H1 (cell line): ENCODE measurements at places on chromosomes 1 and 21. TPM values are rescaled to one million over a fixed set of nuclear protein-coding genes. Genes with fewer than 3 reads are reported as not detected.

DNA sequence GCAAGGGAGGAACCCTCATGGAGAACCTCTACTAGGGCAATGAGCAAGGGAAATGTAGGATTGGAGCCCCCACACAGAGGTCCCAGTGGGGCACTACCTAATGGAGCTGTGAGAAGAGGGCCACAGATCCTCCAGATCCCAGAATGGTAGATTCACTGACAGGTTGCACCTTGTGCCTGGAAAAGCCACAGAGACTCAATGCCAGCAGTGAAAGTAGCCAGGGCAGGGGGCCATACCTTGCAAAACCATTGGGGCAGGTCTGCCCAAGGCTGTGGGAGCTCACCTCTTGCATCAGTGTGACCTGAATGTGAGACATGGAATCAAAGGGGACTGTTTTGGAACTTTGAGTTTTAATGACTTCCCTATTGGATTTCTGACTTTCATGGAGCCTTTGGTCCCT is 17.9 kb downstream of the CFH start:
- no peaks in the 10 kb centered on the region for H3K36me3 ChIP-seq
- H3K27me3 ChIP-seq: peaks cover 1% of the 10 kb centered on the region
- H3K4me1 ChIP-seq: no peaks in the 10 kb centered on the region
- no peak overlapping the region for H3K4me3 ChIP-seq
- H3K27ac ChIP-seq: no peak overlapping the region

DNA sequence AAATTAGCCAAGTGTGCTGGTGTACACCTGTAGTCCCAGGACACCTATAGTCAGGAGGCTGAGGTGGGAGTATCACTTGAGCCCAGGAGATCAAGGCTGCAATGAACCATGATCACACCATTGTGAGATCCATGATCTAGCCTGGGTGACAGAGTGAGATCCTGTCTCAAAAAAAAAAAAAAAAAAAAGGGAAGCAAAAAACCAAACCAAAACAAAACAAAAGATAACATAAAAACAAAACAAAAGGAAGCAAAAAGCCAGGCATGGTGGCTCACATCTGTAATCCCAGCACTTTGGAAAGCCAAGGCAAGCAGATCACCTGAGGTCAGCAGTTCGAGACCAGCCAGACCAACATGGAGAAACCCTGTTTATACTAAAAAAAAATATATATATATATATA is 9.4 kb upstream of the AKR1A1 start:
- no peak overlapping the region for H3K27ac ChIP-seq
- no peaks in the 10 kb centered on the region; the same call in 1 of the 2 replicates for H3K4me1 ChIP-seq
- H3K36me3 ChIP-seq: no peaks in the 10 kb centered on the region
- no peak overlapping the region for H3K4me3 ChIP-seq
- no peak for DNase-seq
- H3K27me3 ChIP-seq: no peaks in the 10 kb centered on the region

C1orf141 gene
- total RNA-seq: not detected in 2 replicates

CFAP298 gene
- total RNA-seq: 68.1 and 69.6 TPM in 2 replicates

PDC gene
- not detected in 2 replicates for total RNA-seq

DNA sequence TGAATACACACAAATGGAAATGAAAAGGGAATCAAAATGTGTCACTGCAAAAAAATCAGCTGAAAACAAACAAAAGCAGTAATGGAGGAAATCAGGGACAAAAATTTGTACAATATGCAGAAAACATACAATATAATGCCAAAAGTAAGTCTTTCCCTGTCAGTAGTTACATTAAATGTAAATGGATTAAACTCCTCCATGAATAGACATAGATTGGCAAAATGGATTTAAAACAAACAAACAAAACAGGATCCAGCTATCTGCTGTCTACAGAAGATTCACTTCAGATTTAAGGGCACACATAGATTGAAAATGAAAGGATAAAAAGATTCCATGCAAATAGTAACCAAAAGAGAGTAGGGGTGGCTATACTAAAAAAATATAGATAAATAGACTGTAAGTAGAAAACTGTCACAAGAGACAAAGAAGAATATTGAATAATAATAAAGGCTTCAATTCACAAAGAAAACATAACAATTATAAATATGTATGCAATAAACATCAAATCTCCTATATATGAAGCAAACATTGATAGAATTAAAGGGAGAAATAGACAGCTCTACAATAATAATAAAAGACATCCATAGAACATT is 42.2 kb upstream of the ERO1B start:
- H3K36me3 ChIP-seq: no peaks in the 10 kb centered on the region
- H3K27me3 ChIP-seq: no peaks in the 10 kb centered on the region
- no peak overlapping the region for H3K27ac ChIP-seq
- H3K4me3 ChIP-seq: no peak overlapping the region
- H3K4me1 ChIP-seq: no peaks in the 10 kb centered on the region
- no peak for DNase-seq

HMCN1 gene
- total RNA-seq: 14.4 and 14.6 TPM in 2 replicates

DNA sequence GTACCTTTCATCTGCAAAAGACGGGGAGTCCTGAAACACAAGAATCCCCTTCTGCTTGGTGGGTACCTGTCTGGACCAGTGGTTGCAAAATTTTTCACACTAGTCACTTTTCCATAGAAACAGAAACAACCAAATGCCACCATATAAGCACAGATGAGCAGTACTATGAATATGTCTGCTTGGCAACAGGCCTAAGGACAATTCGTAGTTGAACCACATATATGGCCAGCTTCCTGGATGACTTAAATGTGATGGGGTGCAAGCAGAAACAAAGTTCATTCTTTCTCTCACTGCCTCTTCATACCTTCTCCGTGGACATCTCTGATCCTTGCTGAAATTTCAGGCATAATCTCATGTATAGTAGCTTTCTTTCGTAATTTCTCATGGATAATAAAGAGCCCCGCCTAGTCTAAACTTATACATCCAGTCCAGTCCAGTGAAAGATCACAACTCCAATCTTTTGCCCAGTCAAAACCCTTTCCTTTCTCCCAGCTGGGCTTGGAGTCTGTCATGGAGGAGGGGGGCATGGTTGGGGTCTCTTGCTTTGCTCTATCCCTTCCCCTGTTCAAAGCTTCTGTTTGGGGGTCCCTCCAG is 7.0 kb downstream of the FCAMR start:
- H3K27me3 ChIP-seq: no peaks in the 10 kb centered on the region
- no peak overlapping the region for H3K4me3 ChIP-seq
- no peaks in the 10 kb centered on the region for H3K4me1 ChIP-seq

GRCh38 chr21:42475036-42475435 is 21.0 kb downstream of the RSPH1 start:
- DNase-seq: no peak
- peaks cover 9% of the 10 kb centered on the region for H3K4me1 ChIP-seq
- H3K27me3 ChIP-seq: no peaks in the 10 kb centered on the region
- no peak overlapping the region for H3K4me3 ChIP-seq
- H3K36me3 ChIP-seq: no peaks in the 10 kb centered on the region
- no peak overlapping the region for H3K27ac ChIP-seq

NR5A2 gene
- total RNA-seq: 11.6 and 11.7 TPM in 2 replicates

SH3BGR gene
- 5.5 and 5.9 TPM in 2 replicates for total RNA-seq

DNA sequence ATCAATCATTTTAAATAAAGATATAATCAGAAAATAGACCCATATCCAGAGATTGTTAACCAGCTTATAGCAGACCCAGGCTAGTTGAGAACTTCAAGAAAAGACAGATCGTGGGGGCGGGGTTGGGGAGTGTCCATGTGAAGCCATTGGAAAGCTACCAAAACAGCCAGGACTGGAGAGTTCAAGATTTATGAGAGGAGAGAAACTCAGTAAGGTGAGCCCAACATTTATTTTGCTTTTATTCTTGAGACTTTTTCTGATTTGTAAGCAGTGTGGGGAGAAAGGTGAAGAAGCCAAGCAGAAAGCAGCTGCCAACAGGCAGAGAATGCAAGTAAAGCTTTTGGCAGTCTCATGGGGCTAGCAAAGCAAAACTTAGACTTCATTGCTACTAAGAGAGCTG is 179.9 kb downstream of the VPS13D start:
- no peaks in the 10 kb centered on the region for H3K4me1 ChIP-seq
- no peaks in the 10 kb centered on the region for H3K27me3 ChIP-seq
- no peak overlapping the region for H3K4me3 ChIP-seq

ASPM gene
- total RNA-seq: 48.8 and 50.3 TPM in 2 replicates

- H3K27ac ChIP-seq: peak within 1 kb of the TSS; percentile 11; the same call in 1 of the 2 replicates
- DNase-seq: no peak
- H3K4me3 ChIP-seq: peak within 1 kb of the TSS; percentile 57
Measured at GRCh38 chr1:1918901-1919303, at the start of gene TMEM52. Gene TMEM52 (minus strand): TSS chr1:1919279. CDS start chr1:1919265, 14 bp downstream.

- no peaks in the 10 kb centered on the region for H3K4me1 ChIP-seq
- DNase-seq: no peak
- peak overlapping the region; percentile 71 for H3K4me3 ChIP-seq
- H3K27ac ChIP-seq: no peak overlapping the region
- H3K36me3 ChIP-seq: no peaks in the 10 kb centered on the region
Measured at GRCh38 chr1:52920791-52921291, 699 bp downstream of the ECHDC2 start.

DNA sequence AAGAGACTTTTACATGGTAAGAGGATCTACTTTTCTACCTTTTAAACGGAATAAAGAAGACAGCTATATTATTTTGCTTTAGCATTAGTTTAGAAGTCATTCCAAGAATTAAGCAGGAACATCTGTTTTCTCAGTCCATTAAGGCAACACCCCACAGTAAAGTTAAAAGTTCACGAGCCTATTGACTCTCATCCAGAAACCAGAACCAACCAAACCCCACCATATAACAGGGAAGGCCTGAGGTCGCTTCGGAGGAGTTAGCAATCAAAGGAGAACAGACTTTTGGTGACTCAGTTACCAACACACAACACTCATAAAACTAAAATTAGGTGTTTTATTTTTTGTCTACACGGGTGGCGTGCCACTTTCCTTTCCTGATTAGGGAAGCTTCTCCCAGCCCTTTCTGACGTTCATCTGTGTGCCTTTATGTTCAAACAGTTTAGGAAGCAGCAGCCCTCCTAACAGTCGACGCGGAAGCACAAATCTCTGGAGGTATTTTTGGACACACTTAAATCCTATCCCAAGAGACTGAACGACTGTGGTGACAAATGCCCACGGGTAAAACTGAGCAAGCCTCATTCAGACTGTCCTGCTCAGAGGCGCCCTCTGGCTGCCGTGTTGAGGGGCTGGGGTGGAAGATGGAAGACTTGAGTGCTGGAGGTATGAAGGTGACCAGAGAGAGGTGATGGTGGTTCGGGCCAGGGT is 8.6 kb upstream of the PLA2G2C start:
- H3K36me3 ChIP-seq: no peaks in the 10 kb centered on the region
- H3K27ac ChIP-seq: no peak overlapping the region
- H3K27me3 ChIP-seq: no peaks in the 10 kb centered on the region
- DNase-seq: peak; percentile 82
- peaks cover 2% of the 10 kb centered on the region for H3K4me1 ChIP-seq
- H3K4me3 ChIP-seq: no peak overlapping the region

DNA sequence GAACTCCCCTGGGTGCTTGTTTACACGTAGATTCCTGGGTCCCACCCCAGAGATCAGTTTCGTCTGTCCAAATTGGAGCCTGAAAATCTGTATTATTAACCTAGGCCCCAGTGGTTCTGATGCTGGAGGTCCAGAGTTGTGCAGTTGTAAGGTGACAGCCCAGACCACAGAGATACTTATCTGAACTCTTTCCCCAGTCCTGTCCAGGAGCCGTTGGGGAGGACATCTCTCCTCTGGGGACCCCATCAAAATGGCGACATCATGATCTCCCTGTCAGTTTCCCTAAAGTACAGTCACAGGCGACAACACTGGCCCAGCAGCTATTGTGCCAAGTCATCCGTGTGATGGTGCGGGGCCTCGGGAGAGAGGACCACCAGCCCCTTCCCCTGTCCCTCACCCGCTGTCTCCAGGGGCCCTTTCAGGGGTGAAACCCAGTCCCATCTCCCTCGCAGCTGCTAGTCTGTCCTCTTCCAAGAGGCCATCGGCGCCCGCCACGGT is 749 bp upstream of the EFHD2 start:
- no peak overlapping the region for H3K27ac ChIP-seq
- H3K4me3 ChIP-seq: peak overlapping the region; percentile 78
- peaks cover 16% of the 10 kb centered on the region for H3K27me3 ChIP-seq
- no peaks in the 10 kb centered on the region for H3K36me3 ChIP-seq
- peak; percentile 75 for DNase-seq

DNA sequence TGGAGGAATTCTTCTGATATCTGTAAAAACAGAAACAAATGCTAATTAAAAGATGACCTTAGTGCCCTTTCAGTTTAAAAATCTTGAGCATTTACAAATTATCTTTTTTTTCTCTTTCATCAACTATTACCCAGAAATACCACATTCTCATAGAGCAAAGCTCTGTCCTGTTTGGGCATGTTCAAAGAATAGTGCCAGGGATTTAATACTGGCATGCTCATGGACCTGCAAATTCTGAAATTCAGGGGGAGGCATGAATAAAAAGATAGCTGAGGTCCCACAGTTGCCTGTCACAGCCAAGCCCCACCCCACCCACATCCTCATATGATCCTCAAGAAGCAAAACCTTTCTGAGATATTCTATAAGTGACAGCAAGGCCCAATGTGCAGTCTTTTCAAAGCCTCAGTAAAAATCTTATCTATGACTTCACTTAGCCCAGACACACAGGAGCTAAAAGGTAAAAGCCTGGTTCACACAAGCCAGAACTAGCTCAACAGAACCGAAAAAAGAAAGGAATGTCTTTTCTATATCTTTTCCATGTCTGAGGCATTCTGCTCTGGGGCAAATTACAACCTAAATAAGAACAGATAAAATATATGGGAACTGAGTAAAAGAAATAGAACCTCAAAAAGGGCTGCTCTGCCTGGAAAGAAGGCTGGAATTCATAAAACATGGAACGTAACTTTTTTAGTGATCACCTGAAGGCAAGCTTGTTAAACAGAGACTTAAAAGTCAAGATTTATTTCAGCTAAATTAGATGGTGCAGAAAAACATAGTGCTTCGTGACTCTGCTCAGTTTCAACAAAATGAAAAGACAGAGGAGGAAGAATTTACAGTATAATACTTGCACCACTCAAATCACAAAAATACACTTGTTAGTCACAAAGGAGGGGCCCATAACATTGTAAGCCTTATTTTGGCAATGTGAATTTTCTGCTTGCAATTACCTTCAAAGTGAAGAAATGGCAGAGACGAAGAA is 11.0 kb downstream of the WLS start:
- no peaks in the 10 kb centered on the region for H3K36me3 ChIP-seq
- H3K4me3 ChIP-seq: no peak overlapping the region
- no peak for DNase-seq
- no peak overlapping the region for H3K27ac ChIP-seq
